ENCODE measurements at places on chromosomes 2 and 18. TPM values are rescaled to one million over a fixed set of nuclear protein-coding genes. Genes with fewer than 3 reads are reported as not detected.

SLC30A3 gene
- 3.4 TPM for total RNA-seq

SETBP1 gene
- 0.58 TPM for total RNA-seq

C2orf78 gene
- total RNA-seq = not detected

DNER gene
- total RNA-seq = 8.5 TPM

LOXL3 gene
- total RNA-seq = 0.45 TPM

DCDC2C gene
- total RNA-seq = 0.36 TPM

GALNT14 gene
- total RNA-seq = 52.7 TPM

ELOA2 gene
- not detected for total RNA-seq

ROCK2 gene
- 25.9 TPM for total RNA-seq

SCYGR4 gene
- total RNA-seq = not detected

DCC gene
- total RNA-seq = not detected

SERPINB3 gene
- total RNA-seq = 0.26 TPM

ANKRD30B gene
- total RNA-seq = not detected

ANKRD44 gene
- 1.5 TPM for total RNA-seq

AFF3 gene
- not detected for total RNA-seq

CHRNG gene
- total RNA-seq = not detected

ANKRD62 gene
- total RNA-seq = not detected

SCN3A gene
- 0.04 TPM for total RNA-seq

IL1RL1 gene
- 1.3 TPM for total RNA-seq

SLC25A52 gene
- not detected for total RNA-seq

ABCG8 gene
- total RNA-seq = not detected

RAB6C gene
- total RNA-seq = not detected

Measured in A549 treated with CpdA at 1 μM for 4 hours (cell line).